H9 (cell line): ENCODE measurements at places on chromosomes 1 and 21.

DNA sequence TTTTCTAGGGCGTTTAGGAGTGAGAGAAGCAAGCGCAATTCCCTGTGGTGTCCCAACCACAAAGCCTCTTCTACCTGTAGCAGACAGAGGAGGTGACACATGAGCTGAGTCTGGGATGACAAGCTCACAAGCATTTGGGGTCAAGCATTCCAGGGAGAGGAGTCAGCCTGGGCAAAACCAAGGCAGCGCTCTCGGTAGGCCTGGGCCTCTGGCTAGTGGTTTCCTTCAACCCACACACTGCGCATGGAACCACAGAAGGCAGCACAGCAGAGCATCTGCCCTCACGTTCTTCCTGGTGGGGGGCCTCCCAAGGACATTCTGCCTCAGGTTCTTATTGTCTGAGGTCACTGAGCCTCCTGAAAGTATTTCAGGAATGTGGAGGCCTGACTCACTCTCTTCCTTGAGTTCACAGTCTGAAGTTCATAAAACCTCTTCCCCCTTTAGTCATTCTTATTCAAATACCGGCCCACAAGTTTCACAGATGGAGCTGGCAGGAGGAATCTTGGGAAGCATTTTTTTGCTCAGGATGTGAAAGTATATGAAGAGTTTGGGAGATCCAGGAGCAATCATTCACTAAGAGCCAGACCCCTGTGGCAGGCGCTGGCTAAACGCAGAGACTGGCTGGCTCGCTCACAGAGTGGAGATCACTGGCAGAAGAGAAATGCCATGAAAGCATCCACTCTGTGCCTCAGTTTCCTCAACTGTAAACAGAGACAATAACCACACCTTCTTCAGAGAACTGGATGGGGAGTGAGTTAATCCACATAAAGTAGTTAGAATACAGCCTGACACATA is 26.8 kb downstream of the CCN1 start:
- H3K4me1 ChIP-seq: peaks cover 10% of the 10 kb centered on the region; the same call in 1 of the 2 replicates
- H3K27ac ChIP-seq: peak overlapping the region; percentile 82
- peak; percentile 97 for DNase-seq
- no peaks in the 10 kb centered on the region for H3K36me3 ChIP-seq
- H3K4me3 ChIP-seq: no peak overlapping the region

DNA sequence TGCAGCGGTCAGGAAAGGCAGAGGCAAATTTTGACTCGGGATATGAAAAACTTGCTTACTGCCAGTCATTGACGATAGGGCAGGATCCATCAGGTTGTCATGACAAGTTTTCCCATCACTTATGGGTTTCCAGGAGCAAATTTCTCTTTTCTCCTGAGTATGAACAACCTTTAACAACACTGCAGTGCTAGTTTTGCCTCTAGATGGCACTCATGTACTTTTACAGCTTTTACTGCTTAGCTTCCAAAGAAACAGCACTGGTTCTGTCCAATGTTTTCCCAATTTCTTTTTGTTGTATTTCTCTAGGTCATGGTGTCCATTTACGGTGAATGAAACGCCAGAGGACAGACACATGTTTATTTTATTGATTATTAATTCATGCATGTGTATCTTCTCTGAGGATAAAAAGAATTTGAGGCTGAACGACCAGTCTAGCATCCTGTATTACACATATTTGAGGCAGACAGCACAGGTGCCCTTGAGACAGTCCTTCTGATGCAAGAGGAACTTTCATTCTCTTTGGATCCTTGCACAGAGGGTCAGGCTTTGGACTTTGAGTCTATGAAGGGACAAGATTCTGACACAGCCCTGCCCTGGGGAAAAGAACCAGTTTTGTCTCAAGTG is 112.3 kb upstream of the TRABD2B start:
- DNase-seq: no peak
- peaks cover 6% of the 10 kb centered on the region; the same call in 1 of the 2 replicates for H3K4me1 ChIP-seq
- H3K36me3 ChIP-seq: no peaks in the 10 kb centered on the region
- H3K27ac ChIP-seq: no peak overlapping the region

DNA sequence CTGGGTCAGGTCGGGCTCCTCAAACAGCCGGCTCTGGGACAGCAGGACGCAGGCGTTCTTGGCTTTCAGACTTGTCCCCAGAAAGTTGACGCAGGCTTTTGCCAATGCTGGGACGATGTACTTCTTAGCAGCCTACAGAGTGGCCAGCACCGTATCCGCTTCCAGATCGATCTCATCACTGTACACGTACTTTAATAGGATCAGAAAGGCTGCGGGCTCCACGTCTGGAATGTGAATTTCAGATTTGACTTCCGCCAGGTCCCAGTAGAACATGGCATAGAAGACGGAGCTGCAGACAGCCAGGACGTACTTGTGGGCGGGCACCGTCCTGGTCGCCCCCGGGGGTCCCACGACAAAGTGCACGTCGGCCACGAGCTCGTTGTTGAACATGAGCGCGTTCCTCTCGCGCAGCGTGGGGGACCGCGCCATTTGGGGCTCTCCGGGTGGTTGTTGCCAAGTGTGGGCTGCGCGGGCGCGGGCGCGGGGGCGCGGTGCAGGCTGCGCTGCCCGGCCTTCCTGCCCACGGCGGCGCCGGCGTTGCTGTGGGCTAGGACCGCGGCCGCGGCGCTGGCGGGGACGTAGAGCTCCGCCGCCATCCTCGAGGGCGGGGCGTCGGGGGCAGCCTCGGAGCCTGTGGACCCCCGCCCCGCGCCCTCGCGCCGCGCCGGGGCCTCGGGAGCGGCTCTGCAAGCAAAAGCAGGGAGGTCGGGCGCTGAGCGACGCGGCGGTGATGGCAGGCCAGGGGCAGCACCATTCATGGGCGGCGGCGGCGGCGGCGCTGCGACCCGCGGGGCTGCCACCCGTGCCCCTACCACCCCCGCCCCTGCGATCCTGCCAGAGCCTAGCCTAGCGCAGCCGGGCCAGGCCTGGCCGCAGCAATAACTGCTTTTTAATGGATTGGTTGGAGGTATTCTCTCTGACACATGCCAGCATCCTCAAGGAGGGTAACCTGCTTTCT is 10.6 kb downstream of the CNR2 start:
- H3K27me3 ChIP-seq: peaks cover 8% of the 10 kb centered on the region; the same call in 1 of the 2 replicates
- H3K4me3 ChIP-seq: peak overlapping the region; percentile 47
- DNase-seq: no peak
- no peaks in the 10 kb centered on the region for H3K36me3 ChIP-seq

DNA sequence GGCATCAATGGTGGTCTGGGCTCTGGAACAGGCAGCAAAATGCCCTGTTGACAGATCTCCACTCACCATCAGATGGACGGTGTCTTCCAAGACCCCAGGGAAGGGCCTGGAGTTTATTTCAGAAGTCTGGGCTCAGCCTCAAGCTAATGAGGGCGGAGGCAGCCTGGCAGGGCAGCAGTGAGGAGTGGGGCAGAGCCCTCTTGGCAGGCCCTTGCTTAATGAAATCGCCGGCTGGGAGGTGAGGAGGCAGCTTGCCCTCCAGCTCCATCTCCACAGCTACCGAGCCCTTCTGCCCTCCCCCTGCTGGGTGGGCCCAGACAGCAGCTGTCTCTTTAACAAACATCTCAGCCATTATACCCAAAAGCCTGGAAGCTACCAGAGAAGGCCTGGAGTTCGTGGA is 22.0 kb upstream of the GRIK3 start:
- H3K36me3 ChIP-seq: no peaks in the 10 kb centered on the region
- no peak overlapping the region for H3K4me3 ChIP-seq
- peak; percentile 48 for DNase-seq
- H3K27ac ChIP-seq: no peak overlapping the region
- no peaks in the 10 kb centered on the region for H3K27me3 ChIP-seq

DNA sequence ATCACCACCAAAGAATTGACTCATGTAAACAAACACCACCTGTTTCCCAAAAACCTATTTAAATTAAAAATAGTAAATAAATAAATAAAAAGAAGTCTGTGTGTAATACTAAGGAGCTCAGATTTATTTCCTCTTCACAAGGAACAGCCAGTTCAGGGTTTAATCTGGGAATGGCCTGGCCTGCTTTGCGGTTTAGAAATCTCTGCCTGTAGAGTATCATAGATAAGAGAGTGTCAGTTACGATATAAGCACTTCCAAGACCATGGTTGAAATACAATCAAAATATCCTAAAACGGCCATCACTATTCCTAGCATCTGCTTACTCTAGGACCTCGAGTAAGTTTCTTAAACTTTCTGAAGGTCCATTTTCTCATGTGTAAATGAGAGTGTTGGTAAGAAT is 274.4 kb downstream of the PLPP3 start:
- no peaks in the 10 kb centered on the region for H3K4me1 ChIP-seq
- no peak for DNase-seq
- H3K27ac ChIP-seq: no peak overlapping the region
- no peaks in the 10 kb centered on the region for H3K36me3 ChIP-seq
- no peaks in the 10 kb centered on the region for H3K27me3 ChIP-seq
- no peak overlapping the region for H3K4me3 ChIP-seq

- DNase-seq: no peak
- H3K4me1 ChIP-seq: no peaks in the 10 kb centered on the region
- H3K36me3 ChIP-seq: no peaks in the 10 kb centered on the region
- no peak overlapping the region for H3K27ac ChIP-seq
Measured at GRCh38 chr1:179012038-179012437, 13.7 kb upstream of the FAM20B start.

DNA sequence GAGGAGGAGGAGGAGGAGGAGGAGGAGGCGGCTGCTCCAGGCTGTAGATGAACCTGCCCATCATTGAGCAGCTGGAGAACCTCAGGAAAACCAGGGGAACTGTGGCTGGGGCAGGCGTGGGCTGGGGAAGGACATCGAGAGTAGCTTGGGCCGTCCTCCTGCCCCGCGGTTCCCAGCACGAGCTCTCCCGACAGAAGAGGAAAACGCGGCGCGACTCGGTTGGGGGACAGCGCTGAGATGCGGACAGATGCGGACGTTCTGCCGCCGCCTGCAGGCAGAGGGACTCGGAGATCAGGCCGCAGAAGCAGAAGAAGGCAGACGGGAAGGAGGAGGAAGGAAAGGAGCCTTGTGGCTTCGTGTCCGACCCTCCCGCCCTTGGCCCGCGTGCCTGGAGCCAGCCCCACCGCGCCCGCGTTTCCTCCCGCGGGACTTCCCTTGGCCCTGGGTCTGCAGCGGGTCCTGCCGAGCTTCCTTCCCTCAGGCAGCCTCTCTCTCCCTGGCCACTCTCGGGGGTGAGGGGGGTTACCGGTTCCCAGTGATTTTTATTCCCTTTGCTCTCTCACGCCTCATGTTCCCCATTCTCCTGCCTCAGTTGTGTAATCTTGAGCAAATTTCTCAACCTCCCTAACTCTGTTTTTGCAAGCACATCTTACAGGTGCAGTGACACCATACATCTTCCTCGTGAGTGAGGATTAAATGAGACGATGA is 1.7 kb upstream of the TNFRSF9 start:
- no peaks in the 10 kb centered on the region for H3K36me3 ChIP-seq
- H3K4me3 ChIP-seq: no peak overlapping the region
- no peak overlapping the region for H3K27ac ChIP-seq
- H3K4me1 ChIP-seq: no peaks in the 10 kb centered on the region
- peak; percentile 85 for DNase-seq

DNA sequence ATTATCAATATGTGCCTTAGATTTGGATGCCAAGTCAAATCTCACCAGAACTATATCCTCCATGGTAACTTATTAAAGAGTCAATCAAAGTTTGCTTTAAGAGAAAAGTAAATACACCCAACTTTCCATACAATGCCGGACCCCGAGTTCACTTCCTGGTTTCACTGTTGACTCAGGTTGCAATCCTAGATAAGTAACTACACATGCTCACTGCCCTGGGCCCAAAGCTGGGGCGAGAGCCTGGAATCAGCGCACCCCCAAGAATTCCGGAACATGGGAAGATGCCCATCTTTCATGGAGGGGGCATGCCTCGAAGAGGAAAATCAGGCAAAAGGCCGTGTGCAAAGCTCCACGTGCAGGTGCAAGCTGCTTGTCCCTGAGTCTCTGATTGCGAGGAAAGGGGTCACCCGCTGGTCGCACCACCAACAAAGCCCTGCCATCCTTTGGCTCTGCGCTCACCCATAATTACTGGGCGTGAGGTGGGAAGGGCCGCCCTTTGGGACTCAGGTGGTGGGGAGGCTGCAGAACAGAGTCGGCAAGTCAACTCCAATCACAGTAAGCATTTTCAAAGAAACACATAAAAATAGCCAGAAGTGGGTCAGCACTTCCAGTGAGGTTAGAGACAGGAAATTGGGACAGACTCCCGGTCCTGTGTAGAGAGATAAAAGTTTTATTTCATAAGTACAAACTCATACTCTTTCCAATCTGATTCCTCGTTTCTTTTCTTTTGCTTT is 167.7 kb downstream of the TOMM20 start:
- no peaks in the 10 kb centered on the region for H3K36me3 ChIP-seq
- H3K27me3 ChIP-seq: no peaks in the 10 kb centered on the region
- no peak overlapping the region for H3K27ac ChIP-seq

- H3K4me1 ChIP-seq: peaks cover 20% of the 10 kb centered on the region; the same call in 1 of the 2 replicates
- peaks cover 9% of the 10 kb centered on the region for H3K36me3 ChIP-seq
- peak overlapping the region; percentile 31; the same call in 1 of the 3 replicates for H3K4me3 ChIP-seq
- no peak overlapping the region for H3K27ac ChIP-seq
Measured at GRCh38 chr1:114080511-114081436, 72.9 kb downstream of the SYT6 start.

DNA sequence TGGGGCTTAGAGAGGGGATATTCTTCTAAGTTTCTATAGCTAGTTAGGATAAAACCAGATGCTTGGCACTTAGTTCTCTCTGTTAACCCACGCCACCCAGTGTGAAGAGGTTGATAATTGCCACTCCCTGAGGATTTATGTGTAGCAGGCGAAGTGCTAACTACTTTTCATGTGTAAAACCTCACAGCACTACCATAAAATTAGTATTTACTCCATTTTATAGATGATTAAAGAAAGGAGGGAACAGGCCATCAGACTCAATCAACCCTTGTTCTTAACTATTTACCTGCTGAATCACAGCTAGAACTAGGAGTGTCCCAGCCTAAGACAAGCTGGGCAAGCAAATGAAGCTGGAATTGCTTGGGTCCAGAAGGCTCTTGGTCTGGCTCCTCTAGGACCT is 8.9 kb downstream of the LIN28A start:
- no peaks in the 10 kb centered on the region for H3K27me3 ChIP-seq
- H3K36me3 ChIP-seq: peaks cover 80% of the 10 kb centered on the region
- DNase-seq: no peak
- H3K4me1 ChIP-seq: peaks cover 18% of the 10 kb centered on the region
- peak overlapping the region; percentile 44 for H3K27ac ChIP-seq

DNA sequence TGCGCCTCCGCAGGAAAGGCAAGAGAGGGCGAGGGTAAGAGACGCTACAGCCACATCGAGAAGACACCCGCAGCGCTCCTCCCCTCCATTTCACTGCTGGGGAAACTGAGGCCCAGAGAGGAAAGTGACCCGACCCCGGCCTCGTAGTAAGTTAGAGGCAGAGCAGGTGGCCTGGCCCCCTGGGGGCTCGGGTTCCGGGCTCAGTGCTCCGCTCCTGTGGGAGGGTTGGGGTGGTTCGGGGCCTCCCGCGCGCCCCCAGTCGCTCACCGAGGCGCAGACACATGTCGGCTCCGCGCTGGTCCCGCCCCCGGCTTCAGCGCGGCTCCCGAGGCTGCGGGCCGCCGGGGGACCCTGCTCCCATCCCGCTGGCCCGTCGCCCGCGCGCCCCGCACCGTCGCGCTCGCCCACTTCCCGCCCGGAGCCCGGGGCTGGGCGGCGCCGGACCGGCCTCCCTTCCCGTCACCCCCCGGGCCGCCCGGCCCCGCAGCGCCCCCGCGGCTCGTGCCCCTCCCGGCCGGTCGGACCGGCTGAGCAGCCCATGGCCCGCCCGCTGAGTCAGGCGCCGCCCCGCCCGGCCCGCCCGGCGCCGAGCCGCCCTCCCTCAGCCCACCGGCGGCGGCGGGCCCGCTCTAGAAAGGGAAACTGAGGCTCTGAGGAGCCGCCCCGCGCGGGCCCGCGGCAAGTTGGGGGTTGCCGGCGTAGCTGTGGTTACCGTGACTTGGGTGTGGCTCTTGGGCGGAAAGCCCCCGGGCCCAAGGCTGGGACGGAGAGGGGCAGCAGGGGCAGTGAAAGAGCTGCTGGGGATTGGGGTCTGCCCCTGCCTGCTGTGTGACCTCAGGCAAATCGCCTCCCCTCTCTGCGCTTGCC is at the start of gene TMEM54:
TSS of gene TMEM54 (minus strand) at position 434 of the 867 bp plus-strand sequence. CDS start at position 283, 151 bp downstream.
- no peaks in the 10 kb centered on the region for H3K4me1 ChIP-seq
- DNase-seq: no peak
- no peak within 1 kb of the TSS for H3K27ac ChIP-seq
- H3K36me3 ChIP-seq: no peaks in the 10 kb centered on the region; the same call in 2 of the 3 replicates
- peaks cover 22% of the 10 kb centered on the region; the same call in 1 of the 2 replicates for H3K27me3 ChIP-seq
- peak within 1 kb of the TSS; percentile 90 for H3K4me3 ChIP-seq
